Thymus (tissue), 14 donors: ENCODE measurements at places on chromosomes 4 and X. TPM values are rescaled to one million over a fixed set of nuclear protein-coding genes. Genes with fewer than 3 reads are reported as not detected.

Gene FANCB
- total RNA-seq: 7.2 TPM

Gene GPM6B
- total RNA-seq: 1.7 TPM

Gene SPANXB1
- total RNA-seq: not detected

Gene COX18
- 13.2 TPM for total RNA-seq

Gene TRPC5OS
- total RNA-seq: 0.09 TPM

Gene DKK2
- 0.85 TPM for total RNA-seq

Gene SYN1
- total RNA-seq: 0.52 TPM

Gene ODAPH
- not detected for total RNA-seq

Gene NHSL2
- 0.80 TPM for total RNA-seq

Gene ATP2B3
- 0.09 TPM for total RNA-seq

Gene FOXR2
- total RNA-seq: not detected

Gene CENPVL2
- total RNA-seq: 0.24 TPM

Gene RPS6KA6
- total RNA-seq: 2.1 TPM

Gene KLF8
- total RNA-seq: 0.71 TPM

Gene ZFP92
- total RNA-seq: 0.19 TPM

Gene TBC1D9
- 4.7 TPM for total RNA-seq

Gene ZNF630
- total RNA-seq: 1.3 TPM

Gene FRAS1
- total RNA-seq: 1.6 TPM

Gene PNMA5
- total RNA-seq: not detected

Gene H2BW2
- not detected for total RNA-seq

Gene LPAR4
- total RNA-seq: 1.6 TPM

Gene EDNRA
- total RNA-seq: 10.1 TPM
